ENCODE measurements at places on chromosomes 3 and 15.

DNA sequence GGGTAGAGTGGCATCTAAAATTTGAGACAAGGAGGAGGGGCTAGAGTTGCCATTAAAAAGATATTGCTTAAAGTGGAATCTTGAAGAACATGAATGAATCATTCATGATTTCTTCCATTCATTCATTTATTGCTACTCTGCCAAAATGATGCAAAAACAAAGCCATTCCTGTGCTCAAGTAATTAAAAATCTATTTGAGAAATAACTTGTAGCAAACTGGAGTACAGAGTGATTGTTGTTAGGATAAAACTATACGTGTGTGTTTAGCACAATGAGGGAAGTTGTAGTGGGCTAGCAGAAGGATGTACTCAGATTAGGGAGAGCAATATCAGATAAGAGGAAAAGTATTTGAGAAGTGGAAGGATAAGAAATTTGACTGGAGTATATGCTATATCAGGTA lies 11.7 kb upstream of the CLDN1 start:
- no peak for DNase-seq

DNA sequence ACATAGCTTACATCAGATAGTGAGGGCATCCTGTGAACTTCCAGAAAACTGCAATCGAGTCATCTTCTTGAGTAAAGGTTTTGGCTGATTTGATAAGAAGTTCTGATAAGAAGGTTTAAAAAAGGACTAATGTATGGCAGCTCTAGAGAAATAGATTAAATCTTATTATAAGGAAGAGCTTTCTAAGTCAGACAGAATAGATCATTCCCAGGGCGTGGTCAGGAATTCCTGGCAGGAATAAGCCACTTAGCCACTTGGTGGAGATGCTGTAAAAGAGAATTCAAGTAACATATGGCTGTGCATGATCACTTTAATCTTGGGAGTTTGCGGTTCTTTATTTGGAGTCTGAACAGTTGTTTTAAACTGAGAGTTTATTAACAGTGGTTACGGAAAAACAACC lies 17.4 kb downstream of the PGBD4 start:
- no peak for DNase-seq

- no peak for DNase-seq
Observed at GRCh38 chr3:195450731-195451229, 8.0 kb upstream of the ACAP2 start.

DNA sequence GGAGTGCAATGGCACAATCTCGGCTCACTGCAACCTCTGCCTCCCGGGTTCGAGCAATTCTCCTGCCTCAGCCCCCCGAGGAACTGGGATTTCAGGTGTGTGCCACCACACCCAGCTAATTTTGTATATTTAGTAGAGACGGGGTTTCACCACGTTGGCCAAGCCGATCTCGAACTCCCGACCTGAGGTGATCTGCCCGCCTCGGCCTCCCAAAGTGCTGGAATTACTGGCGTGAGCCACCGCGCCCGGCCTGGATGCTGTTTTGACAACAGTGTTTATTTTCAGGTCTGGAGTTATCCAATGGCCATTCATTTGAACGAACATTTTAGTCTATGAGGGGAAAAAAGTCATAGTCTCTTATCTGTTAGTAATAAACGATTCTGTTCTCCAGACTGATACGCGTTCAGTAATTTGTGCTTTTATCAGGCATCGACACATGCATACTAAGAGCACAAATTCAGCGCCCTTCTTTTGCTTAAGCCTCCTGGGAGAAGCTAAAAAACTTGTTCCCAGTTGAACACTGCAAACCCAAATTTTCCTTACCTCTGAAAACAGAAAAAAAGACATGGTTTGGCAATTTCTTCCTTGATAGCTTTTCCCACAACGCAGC lies 1.3 kb downstream of the B3GALNT1 start:
- no peak for DNase-seq

DNA sequence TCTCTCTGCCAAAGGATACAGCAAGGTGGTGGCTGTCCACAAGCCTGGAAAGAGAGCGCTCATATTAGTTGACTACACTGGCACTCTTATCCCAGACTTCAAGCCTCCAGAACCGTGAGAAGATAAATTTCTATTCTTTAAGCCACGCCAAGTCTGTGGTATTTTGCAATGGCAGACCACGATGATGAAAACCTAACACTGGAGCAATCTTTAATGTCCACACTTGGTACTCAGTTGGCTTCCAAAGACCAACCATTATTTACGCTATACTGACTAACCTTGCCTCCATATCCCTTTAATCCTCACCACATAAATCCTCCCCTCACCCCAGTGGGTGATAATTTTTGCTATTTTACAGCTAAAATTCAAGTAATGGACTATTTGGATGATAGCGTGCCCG lies 16.9 kb upstream of the LACTB start:
- DNase-seq = no peak

- no peak for DNase-seq
Observed at GRCh38 chr15:88262064-88262463, 5.5 kb upstream of the NTRK3 start.

DNA sequence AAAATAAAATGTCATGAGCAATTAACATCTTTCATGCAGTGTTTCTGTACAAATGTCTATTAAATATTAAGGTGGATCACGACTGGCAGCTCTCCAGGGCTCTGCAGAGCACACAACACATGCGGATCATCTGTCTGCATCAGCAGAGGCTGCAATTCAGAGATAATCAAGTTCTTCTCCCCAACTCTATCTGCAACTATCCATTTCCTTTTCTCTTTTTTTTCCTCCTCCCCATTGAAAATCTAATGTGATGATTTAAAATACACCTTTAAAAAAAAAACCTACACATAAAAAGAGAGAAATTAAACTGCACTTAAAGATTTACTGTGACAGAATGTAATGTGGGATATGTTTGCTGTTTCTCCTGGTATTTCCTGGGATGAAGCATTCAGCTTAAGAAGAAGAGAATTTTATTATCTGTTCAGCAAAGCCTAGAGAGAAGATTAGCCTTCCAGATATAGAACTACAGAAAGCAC lies 352.6 kb upstream of the CCDC54 start:
- DNase-seq = no peak

- no peak for DNase-seq
Observed at GRCh38 chr15:42392309-42393024, 33.2 kb downstream of the CAPN3 start.

- DNase-seq = no peak
Observed at GRCh38 chr3:32421185-32421584, 29.5 kb downstream of the CMTM7 start.
